ENCODE measurements at places on chromosomes 11 and 22. TPM values are rescaled to one million over a fixed set of nuclear protein-coding genes. Genes with fewer than 3 reads are reported as not detected.

DNA sequence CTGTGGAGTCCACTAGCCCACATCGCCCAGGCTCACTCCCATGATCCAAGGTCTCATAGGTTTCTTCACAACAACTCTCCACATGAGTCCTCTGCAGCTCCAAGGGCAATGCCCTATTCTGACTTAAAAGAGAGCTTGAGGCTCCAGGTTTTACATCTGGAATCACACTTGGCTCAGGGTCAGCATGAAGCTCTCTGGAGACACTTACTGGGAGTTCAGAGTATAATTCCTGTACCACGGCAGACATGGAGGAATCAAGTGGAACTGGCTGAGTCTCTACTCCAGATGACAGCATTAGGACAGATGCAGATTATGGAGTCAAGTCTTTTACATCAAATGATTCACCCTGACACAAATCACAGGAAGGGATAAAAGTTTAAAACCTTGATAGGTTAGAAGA lies 11.4 kb downstream of the PRR14L start:
- no peak for DNase-seq

MPPED2 gene
- total RNA-seq, result 5.3 TPM

- DNase-seq, result no peak
These were observed 79.5 kb downstream of the HORMAD2 start for GRCh38 chr22:30159561-30160353.

DNA sequence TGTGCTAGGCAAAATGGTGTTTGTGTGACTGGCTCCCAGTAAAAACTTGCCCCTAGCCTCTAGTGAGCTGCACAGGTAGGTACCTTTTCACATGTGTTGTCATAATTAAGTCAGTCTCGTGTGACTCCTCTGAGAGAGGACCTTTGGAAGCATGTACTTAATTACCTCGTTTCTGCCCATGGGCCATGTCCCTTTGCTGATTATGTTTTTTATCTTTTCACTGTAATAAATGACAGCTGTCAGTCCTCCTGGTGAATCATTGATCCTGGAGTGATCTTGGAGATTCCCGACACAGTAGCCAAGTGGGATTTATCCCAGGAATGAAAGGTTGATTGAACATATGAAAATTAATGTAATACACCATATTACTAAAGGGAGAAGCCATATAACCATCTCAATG lies 12.5 kb upstream of the CLNS1A start:
- no peak for DNase-seq

CARD18 gene
- not detected for total RNA-seq

DNA sequence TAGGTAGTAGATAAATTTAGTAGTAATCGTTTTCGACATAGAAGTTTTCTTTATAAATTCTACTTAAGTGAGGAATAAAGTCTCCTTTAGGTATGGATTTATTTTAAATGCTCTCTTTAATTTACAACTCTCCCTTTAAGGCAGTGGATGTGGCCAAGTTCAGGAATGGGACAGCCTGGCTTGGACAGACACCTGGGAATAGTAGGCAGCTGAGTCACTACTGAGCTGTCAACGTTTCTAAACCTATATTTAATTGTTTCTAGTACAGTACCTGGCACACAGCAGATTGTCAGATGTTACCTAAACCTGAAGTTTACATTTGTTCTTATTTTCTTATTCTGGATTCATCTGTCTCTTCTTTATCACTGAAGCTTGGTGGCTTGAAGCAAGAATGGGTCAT lies 85.1 kb downstream of the DEPDC5 start:
- DNase-seq, result no peak

DNA sequence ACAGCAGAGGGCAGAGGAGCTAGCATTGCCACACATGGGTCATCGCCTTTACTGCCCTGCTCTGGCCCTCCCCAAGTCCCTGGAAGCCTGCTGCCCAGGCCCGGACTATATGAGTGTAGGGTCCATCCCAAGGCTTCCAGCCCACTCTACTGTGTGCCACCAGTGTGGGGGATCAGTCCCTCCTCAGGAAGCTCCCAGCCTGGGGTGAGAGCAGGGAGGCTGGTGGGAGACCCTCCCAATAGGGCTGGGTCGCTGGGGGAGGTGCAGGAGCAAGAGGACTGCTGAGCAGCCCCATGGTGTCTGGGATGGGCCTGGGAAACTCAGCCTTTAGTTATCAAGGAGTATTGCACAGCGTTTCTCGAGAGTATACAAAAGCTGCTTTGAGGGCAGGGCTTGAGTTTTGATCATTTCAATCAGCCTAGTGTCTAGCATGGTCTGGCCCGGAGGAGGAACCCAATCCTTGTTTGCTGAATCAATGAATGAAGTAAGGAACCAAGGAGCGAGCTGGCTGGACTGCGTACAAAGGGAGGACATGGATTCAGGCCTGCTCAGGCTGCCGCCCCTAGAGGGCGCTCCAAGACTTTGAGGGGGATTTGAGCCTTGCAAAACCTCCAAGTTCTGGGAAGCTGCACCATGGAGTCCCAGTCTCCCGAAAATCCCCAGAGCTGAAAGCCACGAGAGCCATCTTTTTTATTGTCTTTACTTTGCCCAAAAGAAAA lies 89.0 kb upstream of the PARVA start:
- DNase-seq, result no peak

- DNase-seq, result no peak
These were observed 551.4 kb downstream of the BUD13 start for GRCh38 chr11:116221351-116221750.

GRCh38 chr11:42657169-42657568 lies 654.6 kb upstream of the API5 start:
- no peak for DNase-seq
